NCI-H2029 treated with DMSO at 0.1 percent for 48 hours (cell line): ENCODE measurements at places on chromosomes 13 and 19.

DNA sequence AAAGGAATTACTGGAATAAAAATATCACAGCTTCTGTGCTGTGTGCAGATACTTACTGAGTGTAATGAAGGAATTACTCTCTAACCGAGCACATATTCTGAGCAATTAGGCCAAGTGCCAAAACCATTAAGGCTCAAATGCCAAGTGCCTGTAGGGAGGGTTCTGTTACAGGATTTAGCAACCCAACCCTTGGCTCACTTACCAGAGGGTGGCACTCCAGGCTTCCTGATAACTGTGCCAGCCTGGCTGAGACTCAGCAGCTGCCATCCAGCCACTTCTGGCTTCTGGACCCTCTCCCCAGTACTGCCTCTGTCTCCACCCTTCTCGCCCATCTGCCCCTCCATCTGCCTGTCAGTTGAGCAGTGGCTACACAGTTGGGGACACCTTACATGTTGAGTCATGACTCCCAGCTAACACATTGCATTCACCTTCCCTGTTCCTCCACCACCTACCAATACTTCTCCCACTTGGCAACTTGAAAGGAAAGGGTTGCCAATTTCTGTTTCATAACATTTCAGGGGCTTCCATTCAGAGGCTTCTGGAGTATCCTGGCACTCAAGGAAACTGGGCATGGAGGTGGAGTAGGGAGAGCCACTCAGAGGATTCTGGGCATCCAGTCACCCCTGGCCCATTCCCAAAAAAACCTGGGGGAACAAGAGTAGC, 110.5 kb downstream of the COG6 start:
- peak; percentile 35 for DNase-seq

- DNase-seq = no peak
Measured at GRCh38 chr13:102769679-102770078, 3.9 kb downstream of the TEX30 start.

DNA sequence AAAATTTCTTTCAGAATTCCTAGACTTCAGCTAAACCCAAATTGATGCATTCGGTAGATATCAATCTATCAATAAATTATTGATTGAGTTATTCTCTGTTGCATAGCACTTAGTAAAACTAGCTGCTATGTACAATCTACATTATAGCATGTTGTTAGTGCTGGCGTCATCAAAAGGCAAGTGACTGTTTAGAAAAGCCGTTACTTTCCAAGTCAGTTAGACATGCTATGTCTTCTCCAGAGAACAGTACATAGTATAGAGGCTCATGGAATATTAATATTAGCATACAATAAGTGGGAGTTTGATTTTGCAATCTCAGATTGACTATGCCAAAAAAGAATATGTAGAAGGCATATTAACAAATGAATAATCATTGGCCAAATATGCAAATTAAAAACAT, 165.6 kb downstream of the DCT start:
- DNase-seq = no peak

DNA sequence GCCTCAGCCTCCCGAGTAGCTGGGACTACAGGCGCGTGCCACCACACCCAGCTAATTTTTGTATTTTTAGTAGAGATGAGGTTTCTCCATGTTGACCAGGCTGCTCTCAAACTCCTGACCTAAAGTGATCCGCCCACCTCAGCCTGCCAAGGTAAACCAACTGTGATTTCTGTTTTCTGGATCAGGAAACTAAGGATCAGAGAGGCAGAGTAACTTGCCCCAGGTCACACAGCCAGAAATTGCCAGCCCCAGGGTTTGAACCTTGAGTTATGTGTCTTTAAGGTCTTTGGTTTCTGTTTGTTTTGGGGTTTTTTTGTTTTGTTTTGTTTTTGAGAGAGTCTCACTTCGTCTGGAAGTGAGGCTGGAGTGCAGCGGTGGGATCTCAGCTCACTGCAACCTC, 4.2 kb upstream of the PLIN3 start:
- no peak for DNase-seq

- no peak for DNase-seq
Measured at GRCh38 chr13:31896427-31896826, 135.1 kb upstream of the FRY start.

DNA sequence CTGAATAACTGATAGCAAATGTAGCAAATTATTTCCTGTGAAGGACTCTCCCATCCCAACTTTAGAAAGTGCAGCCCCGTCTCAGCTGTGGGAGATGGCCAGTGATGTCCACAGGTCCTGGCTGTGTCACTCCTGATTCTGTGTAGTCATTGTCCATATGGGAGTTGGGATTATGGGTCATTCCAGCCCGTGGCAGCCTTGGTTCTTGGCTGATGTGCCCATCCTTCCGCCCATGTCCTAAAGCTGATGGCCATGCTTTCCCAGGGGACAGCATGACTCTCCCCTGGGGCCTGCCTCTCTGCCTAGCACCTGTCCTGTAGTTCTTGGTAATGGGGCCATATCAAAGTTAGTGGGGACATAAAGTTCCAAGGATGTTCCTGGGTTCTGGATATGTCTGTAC, 43.9 kb upstream of the C1QTNF9 start:
- no peak for DNase-seq

DNA sequence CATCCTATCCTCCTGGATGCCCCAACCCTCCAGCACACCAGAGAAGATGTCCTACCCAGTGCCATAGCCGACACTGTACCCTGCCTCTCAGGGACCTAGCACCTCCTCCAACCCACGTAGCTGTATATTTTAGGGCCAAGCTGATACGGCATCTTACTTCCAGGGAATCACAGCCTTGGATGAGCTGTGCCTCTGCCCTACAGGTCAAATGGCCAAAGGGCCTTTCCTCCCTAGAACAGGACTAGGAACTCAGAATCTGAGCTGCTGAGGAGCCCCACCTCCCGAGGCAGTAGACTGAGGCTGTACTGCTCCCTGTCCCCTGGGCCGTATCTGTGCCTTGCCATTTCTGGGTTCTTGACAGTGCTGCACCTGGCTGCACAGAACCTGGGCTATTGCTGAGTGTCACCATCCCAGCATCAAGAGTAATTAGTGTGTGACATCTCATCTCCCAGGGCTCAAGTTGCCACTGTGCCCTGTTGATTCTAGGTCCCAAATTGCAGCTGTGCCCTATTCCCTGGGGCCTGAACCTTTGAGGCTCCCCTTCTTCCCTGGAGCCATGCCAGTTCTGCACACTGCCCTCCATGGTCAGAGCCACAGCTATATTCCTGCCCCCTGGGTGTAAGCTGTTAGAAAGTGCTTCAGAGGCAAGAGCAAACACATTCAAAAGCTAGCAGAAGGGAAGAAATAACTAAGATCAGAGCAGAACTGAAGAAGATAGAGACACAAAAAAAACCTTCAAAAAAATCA, 41.0 kb downstream of the VWA8 start:
- no peak for DNase-seq

DNA sequence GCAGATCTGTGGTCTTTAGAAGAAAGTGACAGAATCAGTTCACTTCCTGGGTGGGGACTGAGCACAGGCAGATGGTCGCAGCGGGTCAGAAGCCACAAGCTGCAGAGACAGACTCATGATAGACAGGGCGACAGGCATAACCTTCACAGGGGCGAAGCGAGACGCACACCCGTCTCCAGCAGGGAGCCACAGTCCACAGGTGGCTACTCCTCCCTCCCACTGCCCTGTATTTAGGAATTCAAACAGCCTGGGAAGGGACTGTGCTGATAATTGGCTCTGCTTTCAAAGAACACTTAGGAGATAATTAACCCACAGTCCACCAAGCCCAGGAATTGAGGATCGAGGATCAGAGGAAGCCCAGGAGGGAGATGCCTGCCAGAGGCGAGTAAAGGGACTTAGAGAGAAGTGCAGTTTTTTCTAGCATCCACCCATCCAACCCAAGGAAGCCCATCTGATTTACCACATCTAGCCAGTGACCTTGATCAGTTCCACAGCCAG, 23.2 kb downstream of the RFX2 start:
- peak; percentile 71 for DNase-seq

- no peak for DNase-seq
Measured at GRCh38 chr19:6354098-6354674, 7.1 kb upstream of the CLPP start.

- DNase-seq = peak; percentile 3
Measured at GRCh38 chr13:52845766-52846566, 2.5 kb downstream of the PCDH8 start.

DNA sequence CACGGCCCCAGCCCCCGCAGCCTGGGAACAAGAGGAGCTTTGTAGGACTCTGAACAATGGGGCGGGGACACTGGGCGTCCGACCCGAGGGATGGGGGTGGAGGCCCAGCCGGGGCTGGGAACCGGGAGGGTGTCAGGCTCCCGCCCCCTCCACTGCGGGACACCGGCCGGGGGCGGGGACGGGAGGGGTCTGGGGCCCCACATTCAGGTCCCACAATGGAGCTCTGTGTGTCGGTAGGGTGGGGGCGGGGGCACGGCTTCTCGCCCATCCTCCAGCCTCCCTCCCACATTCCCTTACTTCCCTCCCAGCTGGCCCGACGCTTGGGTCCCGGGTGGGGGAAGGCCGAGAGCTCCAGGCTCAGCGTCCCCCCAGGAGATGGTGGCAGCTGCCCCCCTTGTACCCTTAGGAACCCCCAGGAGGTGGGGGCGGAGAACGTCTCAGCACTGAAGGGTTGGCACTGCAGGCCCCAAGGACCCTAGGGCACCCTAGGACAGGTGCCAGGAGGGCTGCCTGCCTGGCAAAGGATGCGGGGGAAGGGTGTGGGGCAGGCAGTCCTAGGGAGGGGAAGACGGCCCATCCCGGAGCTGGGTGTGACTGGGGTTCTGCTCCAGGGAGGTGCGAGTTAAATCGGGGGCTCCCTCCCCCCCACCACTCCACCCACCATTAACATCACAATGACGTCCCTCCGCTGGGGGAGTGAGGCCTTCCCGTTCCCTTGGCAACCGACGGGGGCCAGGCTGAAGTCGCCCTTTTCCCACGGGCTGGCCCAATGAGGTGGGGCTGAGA, 5.3 kb downstream of the TTYH1 start:
- DNase-seq = no peak

DNA sequence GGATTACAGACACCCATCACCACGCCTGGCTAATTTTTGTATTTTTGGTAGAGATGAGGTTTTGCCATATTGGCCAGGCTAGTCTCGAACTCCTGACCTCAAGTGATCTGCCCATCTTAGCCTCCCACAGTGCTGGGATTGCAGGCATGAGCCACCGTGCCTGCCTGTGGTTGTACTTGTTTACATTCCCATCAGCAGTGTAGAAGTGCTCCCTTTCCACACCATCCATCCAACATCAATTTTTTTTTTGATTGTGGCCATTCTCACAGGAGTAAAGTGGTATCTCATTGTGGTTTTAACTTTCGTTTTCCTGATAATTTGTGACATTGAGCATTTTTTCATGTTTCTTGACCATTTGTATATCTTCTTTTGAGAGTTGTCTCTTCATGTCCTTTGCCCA, 1019.4 kb upstream of the SLC10A2 start:
- DNase-seq = no peak

GRCh38 chr19:33523167-33523566, 1.6 kb upstream of the PEPD start:
- no peak for DNase-seq

- no peak for DNase-seq
Measured at GRCh38 chr13:64256751-64257150, 2841.1 kb upstream of the PCDH20 start.

GRCh38 chr13:101455863-101456262, 3.4 kb downstream of the ITGBL1 start:
- DNase-seq = no peak

DNA sequence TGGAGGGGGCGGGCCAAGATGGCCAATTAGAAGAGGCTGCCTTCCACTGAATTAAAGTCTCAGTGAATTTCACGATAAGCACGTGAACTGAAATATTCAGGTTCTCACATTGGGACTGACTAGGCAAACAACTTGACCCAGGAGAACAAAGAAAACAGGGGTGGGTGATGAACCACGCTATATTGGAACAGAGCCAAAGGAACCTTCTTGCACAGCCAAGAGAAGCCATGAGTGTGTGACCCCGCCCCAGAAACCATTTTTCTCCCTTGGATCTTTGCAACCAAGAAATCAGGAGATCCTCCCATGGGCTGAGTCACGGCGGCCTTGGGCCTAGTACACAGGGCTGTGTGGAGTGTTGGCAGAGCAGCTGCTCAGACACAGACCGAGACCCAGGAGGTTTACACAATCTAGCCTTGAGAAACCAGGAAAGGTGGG, 36.8 kb downstream of the ERICH4 start:
- DNase-seq = no peak

GRCh38 chr13:32790731-32791130, 204.5 kb downstream of the PDS5B start:
- DNase-seq = no peak

DNA sequence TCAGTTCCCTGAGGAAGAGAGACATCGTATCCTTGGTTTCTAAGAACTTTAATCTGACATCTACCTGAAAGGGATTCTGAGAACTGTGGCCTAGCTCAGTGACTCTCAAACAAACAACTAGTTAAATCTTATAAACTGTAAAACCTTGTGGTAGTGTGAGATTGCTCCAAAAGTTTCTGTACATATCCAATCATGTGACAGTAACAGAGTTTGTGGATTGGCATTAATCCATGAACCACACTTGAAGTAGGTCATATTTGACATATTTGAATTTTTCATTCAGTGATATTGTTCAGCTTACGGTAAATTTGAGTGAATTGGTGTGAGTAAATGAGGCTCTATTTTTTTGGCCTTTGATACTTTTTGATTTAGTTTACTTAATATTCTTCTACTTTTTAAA, 15.0 kb downstream of the TDRD3 start:
- DNase-seq = no peak

GRCh38 chr19:41324921-41325639, 15.1 kb downstream of the CCDC97 start:
- DNase-seq = no peak

- DNase-seq = no peak
Measured at GRCh38 chr19:55694241-55694655, 19.2 kb downstream of the EPN1 start.
